Tongue (tissue), 3 donors: ENCODE measurements at places on chromosomes 1 and 21. TPM values are rescaled to one million over a fixed set of nuclear protein-coding genes. Genes with fewer than 3 reads are reported as not detected.

DNA sequence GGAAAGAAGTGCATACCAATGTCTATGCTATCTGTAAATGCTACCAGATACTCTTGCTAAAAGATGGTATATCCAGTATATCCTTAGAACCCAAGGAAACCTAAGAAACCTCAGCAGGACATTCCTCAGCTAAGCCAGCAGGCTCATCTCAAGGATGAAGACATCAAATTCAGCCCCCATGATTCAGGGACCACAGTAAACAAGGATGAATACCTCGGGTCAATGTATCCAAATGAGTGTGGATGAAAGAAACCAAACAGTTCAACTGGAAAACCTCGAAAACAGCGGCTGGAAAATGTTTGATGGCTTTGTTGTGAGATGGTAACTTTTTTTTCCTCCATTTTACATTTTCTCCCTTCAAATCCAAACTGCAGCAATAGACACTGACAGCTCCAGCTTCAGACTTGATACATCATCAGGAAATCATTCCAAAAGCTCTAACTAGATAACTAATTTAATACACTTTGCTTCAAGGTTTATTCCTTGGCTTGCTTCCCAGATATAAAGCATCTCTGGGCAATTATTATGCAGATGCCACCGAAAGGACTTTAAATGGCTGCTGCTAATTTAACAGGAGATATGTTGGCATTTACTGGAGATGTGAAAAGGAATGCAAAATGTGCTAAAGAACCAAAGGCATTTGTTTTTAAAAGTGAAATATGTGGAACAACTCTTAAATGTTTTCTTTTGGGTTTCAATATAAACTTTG, 73.6 kb downstream of the SMYD2 start:
- no peak for DNase-seq

DNA sequence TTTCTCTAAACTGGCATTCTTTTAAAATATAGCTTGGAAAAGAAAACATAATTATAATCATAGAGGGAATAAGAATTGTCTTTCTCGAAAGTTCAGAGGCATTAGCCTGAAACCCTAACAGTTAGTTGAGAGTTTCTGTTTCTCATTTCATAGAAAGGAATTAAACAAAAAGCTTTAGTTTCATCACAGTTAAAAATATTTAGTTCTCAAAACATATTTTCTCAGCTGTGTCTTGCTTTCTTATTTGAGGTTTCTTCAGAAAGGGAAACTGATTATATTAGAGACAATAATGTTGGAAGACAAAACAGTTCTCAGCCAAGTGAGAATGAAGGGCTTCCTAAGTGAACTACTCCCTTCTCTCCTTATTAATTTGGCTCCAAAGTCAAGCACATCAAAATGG, 75.4 kb upstream of the C1orf105 start:
- DNase-seq: no peak

- peak; percentile 34 for DNase-seq
Measured at GRCh38 chr1:244102046-244102445, 51.0 kb downstream of the ZBTB18 start.

GRCh38 chr21:42309753-42310213, 5.4 kb downstream of the TFF3 start:
- DNase-seq: peak; percentile 80

DNA sequence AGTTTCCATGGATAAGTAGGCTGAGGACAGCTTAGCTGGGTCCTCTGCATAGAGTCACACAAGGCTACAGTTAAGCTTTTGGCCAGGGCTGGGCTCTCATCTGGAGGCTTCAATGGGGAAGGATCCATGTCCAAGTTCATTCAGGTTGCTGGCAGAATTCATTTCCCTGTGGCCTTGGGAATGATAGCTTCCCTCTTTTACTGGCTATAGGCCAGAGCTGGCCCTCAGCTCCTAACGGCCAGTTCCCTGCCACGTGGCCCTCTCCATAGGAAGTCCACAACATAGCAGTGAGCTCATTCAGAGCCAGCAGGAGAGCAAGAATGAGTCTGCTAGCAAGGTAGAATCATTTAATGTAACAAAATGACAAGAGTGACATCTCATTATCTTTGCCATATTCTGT, 15.1 kb upstream of the PODN start:
- peak; percentile 16 for DNase-seq

GRCh38 chr1:117188170-117188815, 22.4 kb downstream of the VTCN1 start:
- DNase-seq: no peak

DNA sequence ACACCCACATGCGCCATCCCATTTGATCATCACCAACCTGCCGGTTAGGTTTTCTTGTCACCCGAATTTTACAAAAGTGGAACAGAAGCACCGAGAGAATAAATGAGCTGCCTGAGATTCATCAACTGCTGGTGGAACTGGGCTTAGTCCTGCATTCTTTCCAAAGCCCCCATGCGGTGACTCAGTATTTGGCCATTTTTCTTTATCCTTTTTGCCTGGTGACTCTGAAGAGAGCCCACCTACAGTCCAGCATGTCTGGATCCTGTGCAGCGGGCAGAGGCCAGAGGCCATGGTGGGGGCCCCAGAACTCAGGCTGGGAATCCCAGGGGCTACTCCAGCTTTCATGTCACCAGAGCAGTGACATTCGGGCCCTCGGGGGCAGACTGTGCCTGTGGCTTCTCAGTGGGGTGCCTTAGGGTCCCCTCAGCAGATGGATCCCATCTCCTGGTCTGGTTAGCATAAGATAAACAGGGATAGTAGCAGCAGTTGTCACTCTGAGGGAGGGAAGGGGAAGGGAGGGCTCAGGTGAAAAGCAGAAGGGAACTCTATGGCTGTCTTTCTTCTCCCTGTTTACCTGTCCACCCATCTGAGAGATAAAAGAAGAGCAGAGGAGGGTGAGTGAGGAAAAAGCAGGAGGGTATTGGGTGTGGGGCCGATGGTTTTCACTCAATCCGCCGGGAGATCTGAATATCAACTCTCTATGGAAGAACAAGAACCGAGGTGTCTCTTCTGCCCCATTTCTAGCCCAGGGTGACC, 63.2 kb downstream of the KIF26B start:
- DNase-seq: no peak

GRCh38 chr1:3943123-3943431, 43.0 kb upstream of the C1orf174 start:
- no peak for DNase-seq

DNA sequence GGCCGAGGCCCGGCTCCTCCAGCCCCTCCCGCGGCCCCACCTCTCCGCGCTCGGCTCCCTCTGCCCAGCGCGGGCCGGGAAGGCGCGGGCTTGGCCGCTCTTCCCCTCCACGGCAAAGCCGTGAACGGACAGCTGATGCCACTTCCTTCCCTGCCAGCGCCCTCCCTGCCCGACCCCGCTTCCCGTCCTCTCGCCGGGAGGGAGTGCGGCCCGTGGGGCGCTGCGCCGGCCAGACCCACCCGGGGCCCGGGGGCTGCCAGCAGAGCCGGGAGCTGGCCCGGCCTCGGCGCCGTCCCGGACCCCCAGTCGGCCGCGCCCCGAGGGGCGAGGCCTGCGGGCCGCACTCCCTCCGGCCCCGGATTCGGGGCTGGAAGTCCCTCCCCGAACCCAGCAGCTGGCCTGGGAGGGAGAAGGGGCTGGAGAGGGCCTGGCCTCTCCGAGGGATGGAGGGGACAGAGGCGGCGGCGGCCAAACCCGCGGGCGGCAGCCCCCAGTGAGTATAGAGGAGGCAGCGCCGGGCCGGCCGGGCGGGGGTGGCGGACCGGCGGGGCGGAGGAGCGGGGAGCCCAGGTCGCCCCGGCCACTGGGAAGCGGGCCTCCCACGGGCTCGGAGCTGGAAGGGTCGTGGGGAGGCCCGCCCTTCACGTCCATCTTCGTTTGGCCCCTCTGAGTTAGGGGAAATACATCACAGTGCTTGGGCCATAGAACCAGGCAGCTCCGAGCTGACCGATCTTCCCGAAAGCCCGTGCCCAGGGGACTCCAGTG, at the start of gene KIAA1614:
KIAA1614 (plus strand) TSS at position 97 of the 765 bp plus-strand sequence; CDS start at position 444, 347 bp downstream.
- peak; percentile 78 for DNase-seq

DNA sequence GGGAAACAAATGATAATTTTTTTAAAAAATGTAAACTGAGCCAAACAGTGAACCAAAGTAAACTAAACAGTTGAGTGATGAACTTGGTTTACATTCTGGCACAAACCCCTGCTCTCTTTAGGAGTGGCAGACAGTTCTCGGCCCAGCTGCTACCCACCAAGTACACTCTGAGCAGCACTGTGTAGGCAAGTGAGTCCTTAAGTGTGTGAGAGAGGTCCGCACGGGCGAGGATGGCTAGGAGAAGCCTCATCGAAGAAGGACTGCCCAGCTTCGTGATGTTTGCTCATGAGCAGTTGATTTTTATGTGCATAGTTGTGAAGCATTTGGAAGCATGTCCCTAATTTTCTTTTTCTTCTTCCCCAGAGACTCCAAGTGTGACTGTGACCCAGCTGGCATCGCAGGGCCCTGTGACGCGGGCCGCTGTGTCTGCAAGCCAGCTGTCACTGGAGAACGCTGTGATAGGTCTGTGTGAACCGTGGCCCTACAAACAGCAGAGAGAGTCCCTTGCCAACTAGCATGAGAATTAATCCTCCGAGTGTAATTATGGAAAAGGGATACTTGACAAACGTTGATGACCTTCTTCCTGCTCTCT, 32.1 kb downstream of the LAMC2 start:
- peak; percentile 95 for DNase-seq

GRCh38 chr21:39531840-39532239, 80.1 kb downstream of the SH3BGR start:
- DNase-seq: no peak

Gene C2CD4D
- total RNA-seq: not detected

Gene SLAMF9
- not detected for total RNA-seq

Gene ZSWIM5
- 1.4 TPM for total RNA-seq
